Activated CD8-positive, alpha-beta memory T cell treated with anti-CD3 and anti-CD28 coated beads for 1 hour (primary cell): ENCODE measurements at places on chromosomes 12 and 14.

DNA sequence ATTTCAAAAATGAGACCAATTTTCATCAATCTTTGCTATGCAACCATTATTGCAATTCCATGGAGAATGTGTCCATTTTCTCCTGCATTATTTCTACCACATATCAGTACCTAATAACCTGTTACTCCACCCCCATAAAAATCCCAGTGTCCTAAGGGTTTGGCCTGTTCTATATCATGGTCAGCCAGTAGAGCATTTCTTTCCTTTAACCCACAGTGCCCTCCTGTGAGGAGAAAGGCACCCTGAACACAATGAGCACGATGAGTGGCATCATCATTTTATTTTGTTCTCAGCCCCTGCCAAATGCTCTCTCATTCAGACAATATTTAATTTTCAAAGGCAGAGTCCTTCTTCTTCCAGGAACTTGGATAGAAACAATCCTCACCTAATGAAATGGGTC is 11.6 kb upstream of the IFNG-AS1 start:
- no peak for DNase-seq

DNA sequence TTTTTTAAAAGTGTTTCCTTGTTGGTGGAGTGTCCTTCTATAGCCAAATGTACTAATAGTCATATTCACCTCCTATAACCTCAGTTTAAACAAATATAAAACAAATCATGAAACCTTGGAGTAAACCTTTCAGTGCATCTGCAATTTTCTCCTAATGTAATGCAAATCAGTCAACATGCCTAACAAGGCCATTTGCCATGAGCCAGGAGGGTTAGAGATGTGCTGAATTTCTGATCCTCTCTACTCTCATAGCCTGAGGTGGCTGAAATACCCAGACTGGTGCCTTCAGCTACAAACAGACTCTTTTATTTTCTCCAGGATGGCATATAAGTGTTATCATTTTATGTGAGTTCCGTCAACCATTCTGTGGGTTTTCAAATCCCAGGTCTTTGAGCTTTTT is 908.1 kb downstream of the GALC start:
- no peak for DNase-seq

DNA sequence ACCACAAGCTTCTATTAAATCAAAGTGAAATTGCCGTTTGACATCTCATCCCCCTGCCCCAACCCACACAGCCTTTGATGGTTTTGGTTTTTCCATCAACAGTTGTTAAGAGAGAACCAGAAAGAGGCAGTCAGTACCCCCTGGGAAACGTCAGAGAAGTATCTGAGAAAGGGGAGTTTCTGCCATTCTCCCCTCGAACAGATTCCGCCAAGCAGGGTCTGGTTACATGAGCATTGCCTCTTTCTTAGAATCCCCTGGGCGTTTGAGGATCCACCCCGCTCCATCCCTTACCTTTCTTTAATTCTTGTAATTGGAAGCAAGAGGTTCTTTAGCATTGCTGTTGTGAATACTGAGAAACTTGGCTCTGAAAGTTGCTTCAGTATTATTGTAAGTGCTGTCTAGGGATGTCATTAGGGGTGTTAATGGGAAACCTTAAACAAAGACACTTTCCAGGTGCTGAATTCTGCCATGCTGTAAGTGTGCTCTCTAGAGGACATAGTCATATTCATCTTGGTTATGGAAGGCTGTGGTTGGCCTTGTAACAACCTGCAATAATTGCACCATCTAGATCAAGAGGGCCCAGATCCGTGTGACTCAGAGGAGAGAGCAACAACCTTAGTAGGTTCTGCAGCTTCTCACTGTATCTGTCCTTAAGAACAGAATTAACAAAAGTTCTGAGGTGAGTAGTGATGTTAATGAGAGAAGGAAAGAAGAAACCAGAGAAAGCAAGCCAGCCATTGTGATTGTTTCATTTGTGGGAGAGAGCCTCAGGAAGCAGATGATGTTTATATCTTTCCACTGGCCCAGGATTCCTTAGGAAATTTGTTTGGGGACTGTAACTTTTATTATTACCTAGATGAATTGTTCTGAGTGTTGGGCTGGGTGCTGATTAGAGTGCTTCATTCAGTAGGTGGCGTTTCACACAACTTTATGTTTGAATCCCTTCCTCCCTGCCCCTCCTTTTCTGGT is 9.0 kb downstream of the TMBIM6 start:
- DNase-seq: no peak

DNA sequence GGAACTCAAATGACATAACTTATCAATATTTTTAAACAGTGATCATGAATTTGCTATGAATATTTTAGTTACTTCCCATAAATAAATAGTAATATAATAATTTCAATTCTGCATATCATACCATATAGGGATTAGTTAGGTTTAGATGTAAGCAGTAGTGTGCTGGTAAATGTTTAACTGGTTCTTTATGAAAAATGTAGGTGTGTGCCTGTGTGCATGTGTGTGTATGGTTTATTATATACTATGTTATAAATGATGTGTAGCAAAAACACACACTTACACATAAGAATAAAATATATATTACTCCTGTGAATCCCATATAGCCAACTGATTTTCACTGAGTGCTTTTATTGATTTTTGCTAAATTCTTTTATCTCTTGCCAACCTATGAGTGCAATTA is 14.0 kb upstream of the BHLHE41 start:
- no peak for DNase-seq

GRCh38 chr14:65186951-65187350 is 84.6 kb upstream of the MAX start:
- DNase-seq: no peak

GRCh38 chr14:100441271-100441947 is 118.3 kb downstream of the SLC25A47 start:
- DNase-seq: no peak

- DNase-seq: no peak
Measured at GRCh38 chr12:59850268-59850667, 254.4 kb downstream of the SLC16A7 start.

DNA sequence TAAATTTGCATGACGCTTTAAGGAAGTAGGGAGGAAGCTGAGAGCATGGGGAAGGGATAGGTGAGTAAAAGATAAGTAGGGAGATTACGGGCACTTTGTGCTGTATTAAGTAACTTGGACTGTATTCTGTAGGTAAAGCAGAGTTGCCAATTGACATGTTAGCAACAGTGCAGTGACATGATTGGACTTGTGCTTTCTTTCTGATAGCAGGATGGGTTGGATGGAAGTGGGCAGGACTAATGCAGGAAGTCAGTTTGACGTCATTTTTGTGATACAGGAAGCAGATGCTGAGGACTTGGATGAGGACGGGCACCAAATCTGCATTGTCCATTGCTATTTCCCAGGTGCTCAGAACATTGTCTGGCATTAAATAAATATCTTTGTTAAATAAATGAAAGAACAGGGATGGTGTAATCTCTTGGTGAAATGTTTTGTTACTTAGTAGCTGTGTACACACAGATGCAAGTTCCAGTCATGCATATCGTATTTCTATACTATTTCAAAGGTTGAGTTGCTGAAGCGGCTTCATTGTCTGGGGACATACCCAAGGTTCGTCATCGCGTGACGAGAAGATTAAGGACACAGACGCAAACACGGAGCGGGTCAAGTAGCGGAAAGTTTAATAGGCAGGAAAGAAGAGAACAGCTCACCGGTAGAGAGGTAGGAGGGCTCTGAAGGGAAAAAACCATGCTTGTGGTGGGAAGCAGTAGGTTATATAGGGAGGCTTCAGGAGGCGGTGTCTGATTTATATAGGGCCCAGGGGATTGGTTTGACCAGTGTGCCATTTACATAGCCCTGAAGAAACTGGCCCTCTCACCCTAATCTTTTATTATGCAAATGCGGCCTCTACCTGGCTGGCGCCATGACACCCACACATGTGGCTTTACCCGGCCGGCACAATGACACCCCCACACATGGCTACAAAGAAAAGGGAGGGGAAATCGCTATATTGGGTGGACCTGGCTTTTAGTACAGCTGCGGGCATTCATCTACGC is 30.7 kb downstream of the GUCY2C start:
- no peak for DNase-seq

DNA sequence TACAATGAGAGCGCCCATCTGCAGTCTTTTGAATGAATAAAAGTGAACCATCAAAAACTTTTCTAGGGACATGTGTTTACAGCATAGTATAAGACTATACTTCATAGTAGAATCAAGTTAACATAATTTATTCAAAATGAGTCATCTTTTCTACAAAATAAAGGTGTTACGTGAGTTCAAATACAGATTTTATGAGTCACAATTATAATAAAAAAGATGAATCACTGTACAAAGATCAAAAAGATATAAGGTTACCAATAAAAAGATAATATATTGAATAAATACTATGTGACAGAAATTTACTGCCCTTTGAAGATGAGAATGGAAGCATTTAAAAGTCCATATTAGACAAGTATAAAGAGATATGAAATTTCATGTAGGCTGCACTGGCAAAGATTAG is 2.8 kb downstream of the MBIP start:
- DNase-seq: no peak
